Neuronal stem cell (in vitro differentiated cells): ENCODE measurements at places on chromosomes 7 and 10.

- peaks cover 5% of the 10 kb centered on the region for H3K36me3 ChIP-seq
- H3K4me1 ChIP-seq = no peaks in the 10 kb centered on the region
- DNase-seq = no peak
- no peak overlapping the region for H3K4me3 ChIP-seq
These were observed 81.4 kb upstream of the LAMB4 start for GRCh38 chr7:108211382-108212201.

DNA sequence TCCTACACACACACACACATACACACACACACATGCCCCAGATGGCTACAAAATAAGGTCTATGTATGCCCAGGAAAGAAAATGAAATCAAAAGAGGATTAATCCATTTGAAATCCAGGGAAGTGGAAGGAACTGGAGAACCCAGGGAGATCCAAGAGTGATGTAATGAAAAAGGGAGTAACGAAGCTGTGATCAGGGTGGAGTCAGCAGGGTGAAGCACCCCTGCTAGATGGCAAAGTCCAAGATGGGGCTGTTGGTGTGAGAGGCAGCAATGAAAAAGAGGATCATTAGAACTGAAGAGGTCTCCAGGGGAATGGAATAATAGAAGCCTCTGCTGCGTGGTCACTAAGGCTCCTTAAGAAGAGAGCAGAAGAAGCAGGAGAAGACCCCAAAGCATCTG, 43.6 kb upstream of the IL6 start:
- H3K36me3 ChIP-seq = no peaks in the 10 kb centered on the region
- no peaks in the 10 kb centered on the region for H3K4me1 ChIP-seq
- H3K4me3 ChIP-seq = no peak overlapping the region
- no peaks in the 10 kb centered on the region for H3K27me3 ChIP-seq
- H3K27ac ChIP-seq = no peak overlapping the region

- H3K36me3 ChIP-seq = no peaks in the 10 kb centered on the region
- no peak for DNase-seq
These were observed 18.7 kb downstream of the PTPRE start for GRCh38 chr10:127925471-127926207.

GRCh38 chr10:129277084-129277483, 190.0 kb upstream of the MGMT start:
- no peaks in the 10 kb centered on the region for H3K27me3 ChIP-seq
- DNase-seq = no peak
- peak overlapping the region; percentile 12 for H3K4me3 ChIP-seq
- no peaks in the 10 kb centered on the region for H3K4me1 ChIP-seq
- no peak overlapping the region for H3K27ac ChIP-seq

DNA sequence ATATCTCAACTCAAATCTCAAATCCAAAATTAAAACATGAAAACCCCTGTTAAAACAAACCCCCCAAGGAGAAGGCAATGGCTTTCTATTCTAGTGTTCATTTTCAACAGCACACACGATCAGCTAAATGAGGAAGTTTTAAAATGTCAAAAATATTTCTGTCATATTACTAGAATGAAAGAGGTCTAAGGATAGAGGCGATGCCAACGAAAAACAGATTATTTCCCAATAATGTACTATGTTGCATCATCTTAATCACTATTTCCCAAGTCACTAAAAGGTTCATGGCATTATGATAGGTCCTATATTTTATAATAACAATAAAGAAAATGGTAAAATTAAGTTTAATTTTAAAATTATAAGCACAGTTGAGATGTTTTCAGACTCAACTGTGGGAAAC, 10.1 kb downstream of the CNOT4 start:
- no peaks in the 10 kb centered on the region for H3K27me3 ChIP-seq
- no peak overlapping the region for H3K4me3 ChIP-seq
- no peak overlapping the region for H3K27ac ChIP-seq
- no peaks in the 10 kb centered on the region for H3K36me3 ChIP-seq
- H3K4me1 ChIP-seq = no peaks in the 10 kb centered on the region
- no peak for DNase-seq

- H3K27me3 ChIP-seq = no peaks in the 10 kb centered on the region
- H3K36me3 ChIP-seq = no peaks in the 10 kb centered on the region
- no peak overlapping the region for H3K4me3 ChIP-seq
- H3K27ac ChIP-seq = no peak overlapping the region
- no peaks in the 10 kb centered on the region for H3K4me1 ChIP-seq
- no peak for DNase-seq
These were observed 37.1 kb upstream of the GNAT3 start for GRCh38 chr7:80548840-80549530.

DNA sequence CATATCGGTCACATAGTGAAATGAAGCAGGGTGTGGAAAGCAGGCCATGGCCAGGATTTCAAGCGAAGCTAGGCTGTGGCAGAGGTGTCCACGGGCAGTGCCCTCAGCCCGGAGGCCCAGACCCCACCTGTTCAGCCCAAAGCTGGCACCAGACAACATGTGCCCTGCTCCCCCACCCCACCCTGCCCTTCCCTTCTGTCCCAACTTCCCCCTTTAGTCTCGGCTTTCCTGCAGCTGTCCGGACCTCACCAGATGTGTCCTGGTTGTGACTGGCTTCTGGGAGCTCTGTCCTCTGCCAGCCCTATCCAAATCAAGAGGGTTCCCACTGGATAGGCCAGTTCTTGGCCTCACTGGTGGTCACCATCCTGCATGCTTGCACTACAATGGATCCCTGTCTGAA, 37.3 kb downstream of the ADAM12 start:
- DNase-seq = no peak
- no peak overlapping the region for H3K27ac ChIP-seq
- no peaks in the 10 kb centered on the region for H3K27me3 ChIP-seq

GRCh38 chr7:46279290-46279689, 358.2 kb upstream of the IGFBP3 start:
- H3K27ac ChIP-seq = peak overlapping the region; percentile 51
- no peak for DNase-seq
- no peak overlapping the region for H3K4me3 ChIP-seq
- no peaks in the 10 kb centered on the region for H3K27me3 ChIP-seq

GRCh38 chr7:131238347-131238931, 89.2 kb upstream of the MKLN1 start:
- no peaks in the 10 kb centered on the region for H3K36me3 ChIP-seq
- no peak overlapping the region for H3K4me3 ChIP-seq
- peaks cover 8% of the 10 kb centered on the region for H3K4me1 ChIP-seq
- no peaks in the 10 kb centered on the region for H3K27me3 ChIP-seq
